ENCODE measurements at places on chromosomes 16 and 17. TPM values are rescaled to one million over a fixed set of nuclear protein-coding genes. Genes with fewer than 3 reads are reported as not detected.

DNA sequence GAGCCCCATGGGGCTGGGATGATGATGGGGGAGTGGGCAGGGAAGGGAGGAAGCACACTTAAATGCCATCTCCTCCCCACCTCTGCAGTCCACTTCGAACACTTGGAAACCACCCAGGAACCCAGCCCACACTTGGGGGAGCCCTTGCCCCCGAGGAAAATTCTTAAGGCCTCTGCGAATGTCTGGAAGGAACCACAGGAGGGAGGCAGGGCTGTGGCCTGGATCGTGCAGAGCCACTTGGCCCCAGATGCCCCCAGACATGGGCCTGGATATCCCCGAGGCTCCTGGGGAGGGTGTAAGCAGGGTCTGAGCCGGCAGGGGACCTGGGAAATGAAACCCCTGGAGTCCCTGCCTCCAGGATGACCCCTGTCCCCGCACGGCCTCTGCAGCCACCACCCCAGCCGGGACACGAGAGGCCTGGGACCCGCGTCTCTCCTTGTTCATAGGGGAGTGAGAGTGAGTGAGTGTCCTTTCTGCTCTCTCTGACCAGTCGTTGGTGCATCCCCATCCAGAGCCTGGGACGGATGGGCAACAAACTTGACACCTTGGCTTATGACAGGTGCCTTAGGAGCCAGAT is 11.8 kb upstream of the MTSS2 start:
- peak; percentile 50 for DNase-seq

DNA sequence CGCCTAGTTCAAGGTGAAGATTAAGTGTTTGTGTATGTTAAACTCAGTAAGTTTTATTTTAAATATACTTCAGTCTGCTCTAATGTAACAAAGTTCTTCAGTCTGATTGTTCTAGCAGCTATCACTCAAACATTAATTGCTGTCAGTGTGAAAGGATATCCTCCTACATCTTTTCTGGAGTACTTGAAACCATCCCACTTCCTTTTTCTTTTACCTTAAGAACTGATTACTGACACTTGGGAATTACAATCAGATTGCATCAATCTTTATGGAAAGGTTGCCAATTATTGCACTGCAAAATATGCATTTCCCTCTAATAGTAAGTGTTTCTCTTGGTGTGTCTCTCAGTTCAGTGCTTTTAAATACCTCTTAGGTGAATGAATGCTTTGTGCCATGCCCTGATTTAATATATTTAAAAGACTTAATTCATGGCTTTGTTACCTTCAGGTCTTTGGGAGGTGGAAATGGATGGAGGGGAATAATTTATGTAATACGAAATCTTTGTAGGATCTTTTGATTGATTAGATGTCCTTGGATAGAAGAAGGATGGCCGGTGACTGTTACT is 16.6 kb downstream of the MRTFB start:
- no peak for DNase-seq

GRCh38 chr17:50133028-50133768 is 3.2 kb upstream of the SAMD14 start:
- no peak for DNase-seq

GRCh38 chr17:77697480-77698400 is 260.8 kb upstream of the TNRC6C start:
- DNase-seq, result no peak

DNA sequence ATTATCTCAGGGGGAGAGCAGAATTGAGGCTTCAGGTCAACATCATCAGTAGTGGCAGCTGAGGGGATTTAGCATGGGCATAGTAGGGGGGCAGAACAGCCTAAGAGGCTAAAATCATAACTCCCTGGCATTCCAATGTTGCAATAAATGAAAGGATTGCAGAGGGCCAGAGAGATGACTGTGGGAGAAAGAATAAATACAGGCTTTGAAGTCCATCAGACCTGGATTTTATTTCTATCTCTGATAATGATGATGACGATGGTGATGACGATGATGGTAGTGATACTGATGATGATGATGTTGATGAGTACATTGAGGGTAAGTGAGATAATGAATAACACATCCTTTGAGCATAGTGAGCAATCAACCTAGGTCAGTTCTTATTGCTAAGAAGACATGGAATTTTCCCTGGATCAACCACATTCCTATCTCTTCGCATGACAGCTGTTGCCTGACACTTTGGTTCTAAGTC is 107.4 kb upstream of the CDH11 start:
- DNase-seq, result peak; percentile 96

- no peak for DNase-seq
Observed at GRCh38 chr16:10906482-10906881, 29.5 kb downstream of the CIITA start.

DNA sequence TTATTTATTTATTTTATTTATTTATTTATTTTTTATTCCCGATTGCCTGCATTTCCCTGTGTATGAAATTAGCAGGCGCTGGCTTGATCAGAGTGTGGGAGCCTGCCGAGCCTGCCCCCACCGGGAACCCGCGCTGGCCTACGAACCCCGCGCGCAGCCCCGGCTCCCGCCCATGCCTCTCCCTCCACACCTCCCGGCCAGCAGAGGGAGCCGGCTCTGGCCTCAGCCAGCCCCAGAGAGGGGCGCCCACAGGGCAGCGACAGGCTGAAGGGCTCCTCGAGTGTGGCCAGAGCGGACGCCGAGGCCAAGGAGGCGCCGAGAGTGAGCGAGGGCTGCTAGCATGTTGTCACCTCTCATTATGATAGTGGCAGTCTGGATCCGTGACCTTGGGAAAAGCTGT is 13.0 kb upstream of the RBL2 start:
- DNase-seq, result no peak

DNA sequence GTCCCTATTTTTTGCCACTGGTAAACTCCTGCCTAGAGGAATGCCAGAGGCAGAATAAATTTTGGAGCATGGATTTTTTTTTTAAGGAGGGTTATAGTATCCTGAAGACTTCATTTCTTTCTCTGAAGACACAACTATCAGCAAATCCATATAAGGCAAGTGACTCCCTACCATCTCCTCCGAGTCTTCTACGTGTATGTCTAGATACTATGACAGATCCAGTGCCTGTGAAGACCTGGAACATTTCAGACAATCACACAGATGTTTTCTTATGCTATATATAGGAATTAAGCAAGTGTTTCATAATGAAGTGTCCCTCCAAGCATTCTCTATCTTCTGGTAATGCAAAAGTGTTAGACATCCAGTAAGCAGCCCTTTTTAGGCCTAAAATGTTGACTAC is 255.5 kb upstream of the TBX2 start:
- no peak for DNase-seq

- DNase-seq, result no peak
Observed at GRCh38 chr16:51328733-51329132, 177.7 kb upstream of the SALL1 start.

DNA sequence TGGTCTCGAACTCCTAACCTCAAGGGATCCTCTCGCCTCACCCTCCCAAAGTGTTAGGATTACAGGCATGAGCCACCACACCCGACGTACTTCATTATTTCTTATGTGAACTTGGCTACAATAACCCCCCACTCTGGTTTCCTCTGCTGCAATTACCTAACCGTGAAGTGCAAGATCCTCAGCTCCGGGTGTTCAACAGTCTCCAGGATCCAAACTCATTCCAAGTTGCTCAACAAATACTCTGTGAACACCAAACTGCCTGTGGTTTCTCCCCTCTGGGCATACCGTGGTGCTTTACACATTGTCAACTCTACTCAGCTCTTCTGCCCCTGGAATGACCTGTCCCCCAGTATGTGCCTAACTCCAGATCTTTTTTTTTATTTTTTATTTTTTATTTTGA is 6.8 kb upstream of the SULT1A1 start:
- no peak for DNase-seq

DNA sequence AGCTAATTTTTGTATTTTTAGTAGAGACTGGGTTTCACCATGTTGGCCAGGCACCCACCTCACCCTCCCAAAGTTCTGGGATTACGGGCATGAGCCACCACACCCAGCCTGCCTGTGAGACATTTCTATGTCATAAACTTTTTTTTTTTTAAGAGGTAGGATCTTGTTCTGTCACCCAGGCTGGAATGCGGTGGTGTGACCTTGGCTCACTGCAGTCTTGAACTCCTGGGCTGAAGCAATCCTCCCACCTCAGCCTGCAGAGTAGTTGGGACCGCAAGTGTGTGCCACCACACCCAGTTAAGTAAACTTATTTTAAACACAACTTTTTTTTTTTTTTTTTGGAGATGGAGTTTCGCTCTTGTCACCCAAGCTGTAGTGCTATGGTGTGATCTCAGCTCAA is 47.2 kb downstream of the SCNN1G start:
- DNase-seq, result no peak

DNA sequence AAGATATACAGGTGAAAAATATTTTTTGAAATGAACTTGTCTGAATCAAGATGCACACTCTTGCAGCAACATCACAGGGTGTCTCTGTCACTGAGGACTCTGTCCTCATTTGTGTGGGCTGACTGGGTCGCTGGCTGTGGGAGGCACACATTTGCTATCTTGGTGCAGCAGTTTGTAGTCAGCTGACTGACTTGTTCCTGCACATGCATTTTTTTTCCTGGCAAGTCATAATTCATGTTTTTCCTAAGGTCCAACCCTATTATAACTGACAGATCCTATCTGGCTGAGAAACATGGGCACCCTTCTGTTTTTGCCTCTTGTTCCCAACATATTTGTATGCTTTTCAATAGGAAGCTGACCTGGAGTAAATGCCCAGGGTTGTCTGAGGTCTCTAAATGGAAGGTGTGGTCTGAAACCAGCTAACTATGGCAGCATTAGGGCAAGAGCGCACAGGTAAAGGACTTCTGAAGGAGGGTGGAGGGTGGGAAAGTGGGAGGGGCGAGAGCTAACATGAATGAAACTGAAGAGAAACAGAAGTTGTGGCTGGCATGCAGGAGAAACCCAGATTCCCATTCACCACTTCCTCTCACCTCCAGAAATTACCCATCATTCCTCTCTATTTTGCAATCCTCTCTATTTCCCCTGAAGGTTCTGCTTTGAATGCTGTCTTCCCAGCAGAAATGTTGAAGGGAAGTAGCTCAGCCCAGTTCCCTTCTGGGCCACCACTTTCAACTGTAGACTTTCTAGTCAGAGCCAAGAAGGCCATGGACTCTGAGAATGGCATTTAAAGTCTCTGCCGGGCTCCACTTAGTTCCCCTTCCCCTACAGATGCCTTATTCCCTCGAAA is 166.1 kb downstream of the PRKCA start:
- DNase-seq, result peak; percentile 62

- DNase-seq, result no peak
Observed at GRCh38 chr17:12022310-12022709, 1.6 kb downstream of the MAP2K4 start.

GRCh38 chr16:57893559-57894389 is 77.2 kb downstream of the CNGB1 start:
- DNase-seq, result peak; percentile 48

DNA sequence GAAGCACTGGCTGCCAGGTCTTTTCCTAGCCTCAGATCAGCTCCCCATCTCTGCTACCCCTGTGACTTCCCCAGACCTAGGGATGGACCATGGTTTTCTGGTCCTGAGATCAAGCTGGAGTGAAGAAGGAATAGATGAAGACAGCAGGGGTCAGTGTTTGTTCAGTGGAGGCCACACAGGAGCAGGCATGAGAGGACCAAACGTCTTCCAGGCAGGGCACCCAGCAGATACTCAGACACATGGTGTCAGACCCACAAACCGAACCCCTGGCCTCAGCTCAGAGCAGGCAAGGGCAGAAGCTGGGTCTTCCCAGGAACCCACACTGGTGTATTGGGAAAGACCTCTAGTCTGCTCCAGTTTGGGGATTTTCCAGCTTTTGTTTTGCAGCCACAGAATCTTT is 189.7 kb downstream of the IRX5 start:
- DNase-seq, result peak; percentile 28

DNA sequence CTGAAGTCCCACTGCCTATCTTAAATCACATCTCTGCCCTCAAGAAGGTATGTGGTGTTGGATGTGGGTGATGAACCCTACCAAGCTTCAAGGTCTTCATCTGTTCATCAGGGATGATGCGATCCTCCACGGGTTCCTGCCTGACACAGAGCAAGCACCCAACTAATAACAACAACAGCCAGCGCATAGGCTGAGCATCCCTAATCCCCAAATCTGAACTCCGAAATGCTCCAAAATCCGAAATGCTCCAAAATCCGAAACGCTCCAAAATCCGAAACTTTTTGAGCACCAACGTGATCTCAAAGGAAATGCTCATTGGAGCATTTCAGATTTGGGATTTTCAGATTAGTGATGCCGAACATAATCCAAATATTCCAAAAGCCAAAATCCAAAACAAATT is 238.9 kb upstream of the SDK2 start:
- no peak for DNase-seq

The KRT34 gene
- total RNA-seq, result not detected

The SMG1 gene
- 92.7 TPM for total RNA-seq
